ENCODE measurements at places on chromosomes 7 and 10.

GRCh38 chr7:38748056-38748610, 117.0 kb upstream of the AMPH start:
- DNase-seq = no peak

- DNase-seq = no peak
These were observed 34.2 kb downstream of the ACTA2 start for GRCh38 chr10:88918191-88918905.

- no peak for DNase-seq
These were observed 16.8 kb downstream of the AOAH start for GRCh38 chr7:36707465-36707864.

DNA sequence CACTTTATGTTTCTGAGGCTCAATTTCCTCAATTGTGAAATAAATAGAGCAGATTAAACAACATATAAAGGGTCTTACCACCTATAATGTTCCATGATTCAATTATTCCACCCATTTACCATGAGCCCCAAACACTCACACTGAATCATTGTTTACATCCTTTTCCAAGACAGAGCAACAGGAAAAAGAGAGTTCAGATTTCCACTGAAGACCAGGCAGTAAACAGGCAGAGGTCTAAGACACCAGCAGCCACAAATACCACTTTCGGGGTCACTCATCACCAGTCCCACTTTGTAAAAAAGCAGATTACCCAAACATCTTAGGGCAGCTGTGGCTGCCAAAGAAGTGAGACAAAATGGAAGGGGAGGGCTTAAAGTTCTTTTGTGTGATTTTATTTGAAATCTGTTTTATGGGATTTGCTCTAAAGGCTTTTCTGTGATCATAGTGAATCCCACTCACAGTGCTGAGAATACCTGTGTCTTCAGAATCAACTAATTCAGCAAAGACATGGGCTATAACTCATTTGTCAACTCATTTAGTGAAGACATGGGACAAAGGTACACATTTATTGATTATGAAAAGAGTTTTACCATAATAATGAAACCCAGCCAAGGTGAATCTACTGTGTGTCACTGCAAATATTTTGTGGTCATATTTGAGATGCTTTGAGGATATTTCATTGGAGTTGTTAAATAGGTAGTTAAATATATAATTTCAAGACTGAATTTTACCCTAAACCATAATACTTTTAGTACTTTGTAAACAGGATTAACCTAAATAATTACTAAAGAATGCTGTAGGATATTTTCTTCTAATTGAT, 24.8 kb upstream of the DLD start:
- DNase-seq = no peak

Measured in heart right ventricle (tissue), 16 donors.